Fibroblast of villous mesenchyme (primary cell): ENCODE measurements at places on chromosomes 12 and 14. TPM values are rescaled to one million over a fixed set of nuclear protein-coding genes. Genes with fewer than 3 reads are reported as not detected.

The OVCH1 gene
- total RNA-seq = under 0.01 TPM in 2 replicates

The TSPAN31 gene
- 39.9 and 62.2 TPM in 2 replicates for total RNA-seq

The TMPO gene
- total RNA-seq = 89.2 and 124 TPM in 2 replicates

The NT5DC3 gene
- total RNA-seq = 12.2 and 22.9 TPM in 2 replicates

The PRICKLE1 gene
- 13.9 and 32.4 TPM in 2 replicates for total RNA-seq
